GM12864 (cell line): ENCODE measurements at places on chromosomes 11 and 22.

DNA sequence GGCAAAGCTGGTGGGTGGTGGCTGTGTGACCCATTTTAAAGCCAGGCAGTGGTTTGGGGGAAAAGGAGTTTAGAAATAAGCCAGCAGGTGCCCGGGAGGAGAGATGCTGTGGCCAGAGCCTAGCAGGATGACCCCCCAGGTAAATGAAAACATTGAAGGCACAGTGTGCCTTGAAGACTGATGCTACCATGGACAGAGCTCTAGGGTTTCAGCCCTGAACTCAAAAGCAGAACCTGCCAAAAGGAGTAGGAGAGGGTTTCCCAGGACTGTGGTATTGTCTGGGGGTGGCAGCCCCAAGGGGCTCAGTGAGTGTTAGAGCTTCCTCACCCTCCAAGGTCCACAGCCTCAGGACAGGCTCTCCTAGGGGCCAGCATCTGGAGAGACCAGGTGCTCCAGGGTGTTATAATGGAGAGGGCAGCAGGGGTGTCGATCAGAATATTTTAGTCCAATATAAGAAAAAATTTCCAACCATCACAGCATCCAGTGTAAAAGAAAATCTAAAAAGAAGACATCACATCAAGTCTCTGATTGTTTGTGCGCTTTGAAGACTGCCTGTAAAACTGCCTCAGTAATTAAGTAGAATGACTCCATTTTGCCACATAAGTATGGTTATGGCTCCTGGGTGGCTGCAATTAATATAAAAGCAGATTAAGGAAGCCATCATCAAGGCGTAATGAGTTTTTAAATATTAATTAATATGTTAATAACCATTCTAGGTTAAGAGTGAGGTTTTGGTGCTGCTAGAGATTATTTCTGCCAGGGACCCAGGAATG is 88.6 kb upstream of the LMO1 start:
- no peak for DNase-seq

DNA sequence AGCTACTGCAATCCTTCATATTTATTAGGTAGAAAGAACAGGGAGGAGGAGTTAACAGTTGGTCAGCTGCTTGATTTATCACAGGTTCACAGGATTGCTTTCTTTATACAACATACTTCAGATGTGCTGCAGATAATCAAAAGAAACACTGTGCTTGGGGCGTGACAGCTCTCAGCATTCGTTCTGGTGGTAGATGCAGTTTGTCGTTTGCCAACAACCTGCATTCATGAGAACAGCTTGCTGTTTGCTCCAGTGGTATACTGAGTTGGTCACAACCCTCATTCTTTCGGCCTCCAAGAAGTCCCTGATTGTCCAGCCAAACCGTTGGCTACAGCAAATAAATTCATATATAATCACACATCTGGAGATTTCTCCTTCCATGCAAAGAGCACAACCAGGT is 120.5 kb downstream of the ZNF280B start:
- DNase-seq, result no peak

GRCh38 chr11:115916608-115917007 is 412.4 kb upstream of the CADM1 start:
- DNase-seq, result no peak

- DNase-seq, result no peak
Measured at GRCh38 chr22:20392983-20393704, 807 bp upstream of the ZNF74 start.

DNA sequence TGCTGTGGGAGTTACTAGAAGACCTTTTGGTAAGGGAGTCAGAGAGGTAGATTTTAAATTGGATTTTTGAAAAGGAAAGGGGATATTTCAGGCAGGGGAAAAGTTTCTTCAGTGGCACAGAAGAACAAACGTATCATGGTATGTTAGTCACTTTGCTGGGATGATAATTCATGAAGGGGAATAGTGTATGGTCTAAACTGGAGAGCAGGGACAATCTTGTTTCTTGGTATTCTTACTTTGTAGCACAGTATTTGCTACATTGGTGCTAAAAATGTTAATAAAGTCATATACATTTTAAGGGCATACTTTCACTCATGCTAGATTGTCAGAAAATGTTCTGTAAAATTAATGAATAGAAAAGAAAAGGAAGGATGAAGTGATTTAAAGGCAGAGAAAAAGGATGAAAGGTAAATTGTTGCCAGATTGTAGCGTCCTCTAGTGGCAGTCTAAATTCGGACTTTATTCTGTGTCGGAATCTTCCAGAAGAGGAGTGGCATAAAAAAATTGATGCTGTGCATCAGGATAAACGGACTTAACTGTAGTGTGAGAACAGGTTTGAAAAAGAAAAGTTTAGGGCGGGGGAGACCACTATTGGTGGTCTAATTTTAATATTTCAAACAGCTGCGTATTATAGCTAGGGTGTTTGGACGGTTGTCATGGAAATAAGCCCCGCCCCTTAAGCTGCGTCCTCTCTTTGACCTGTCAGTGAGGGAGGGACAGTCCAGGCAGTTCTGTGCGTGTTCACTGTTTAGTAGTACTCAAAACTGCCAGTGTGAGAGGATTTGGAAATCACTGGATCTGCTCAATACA is at the start of gene BCO2:
TSS of gene BCO2 (plus strand) at position 724 of the 810 bp plus-strand sequence. CDS start 90 bp downstream, outside the sequence.
- DNase-seq, result no peak

GRCh38 chr11:103594283-103594682 is 442.2 kb upstream of the DDI1 start:
- no peak for DNase-seq

DNA sequence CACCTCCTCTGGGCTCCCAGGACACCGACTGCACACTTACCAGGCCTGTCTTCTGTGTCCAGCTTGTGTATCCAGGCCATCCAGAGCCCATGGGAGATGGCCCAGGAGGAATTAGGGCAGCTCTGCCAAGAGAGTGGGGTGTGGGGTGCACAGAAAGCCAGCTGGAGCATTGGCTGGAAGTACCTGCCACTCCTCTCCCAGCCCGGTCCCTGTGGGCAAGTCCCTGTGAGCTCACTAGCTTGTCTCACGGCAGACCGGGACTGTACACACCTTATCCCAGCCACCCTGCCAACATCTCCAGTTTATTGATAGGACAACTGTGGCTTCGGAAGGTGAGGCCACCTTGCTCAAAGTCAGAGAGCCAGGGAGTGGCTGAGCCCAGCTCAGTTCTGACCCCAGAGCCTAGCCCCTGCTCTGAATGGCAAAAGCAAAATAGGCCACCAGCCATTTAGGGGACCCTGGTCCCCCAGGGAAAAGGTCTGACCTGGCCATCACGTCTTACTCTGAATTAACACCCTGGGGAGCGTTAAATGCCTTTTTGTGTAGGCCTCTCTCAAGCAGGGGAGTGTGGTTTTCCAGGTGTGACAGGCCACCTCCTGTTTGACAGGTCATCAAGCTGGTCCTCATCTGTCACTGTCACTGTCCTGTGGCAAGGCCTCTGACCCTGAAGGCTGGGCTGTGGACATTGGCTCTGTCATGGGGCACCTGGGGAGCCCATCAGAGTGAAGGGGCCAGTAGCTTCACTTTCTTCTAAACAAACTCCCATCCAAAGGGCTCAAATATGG is 15.1 kb downstream of the UQCR10 start:
- DNase-seq, result no peak

- DNase-seq, result no peak
Measured at GRCh38 chr22:23180893-23181720, 798 bp downstream of the BCR start.

- no peak for DNase-seq
Measured at GRCh38 chr22:30158744-30159500, 78.7 kb downstream of the HORMAD2 start.

GRCh38 chr11:100769617-100770016 is 82.5 kb downstream of the ARHGAP42 start:
- no peak for DNase-seq

DNA sequence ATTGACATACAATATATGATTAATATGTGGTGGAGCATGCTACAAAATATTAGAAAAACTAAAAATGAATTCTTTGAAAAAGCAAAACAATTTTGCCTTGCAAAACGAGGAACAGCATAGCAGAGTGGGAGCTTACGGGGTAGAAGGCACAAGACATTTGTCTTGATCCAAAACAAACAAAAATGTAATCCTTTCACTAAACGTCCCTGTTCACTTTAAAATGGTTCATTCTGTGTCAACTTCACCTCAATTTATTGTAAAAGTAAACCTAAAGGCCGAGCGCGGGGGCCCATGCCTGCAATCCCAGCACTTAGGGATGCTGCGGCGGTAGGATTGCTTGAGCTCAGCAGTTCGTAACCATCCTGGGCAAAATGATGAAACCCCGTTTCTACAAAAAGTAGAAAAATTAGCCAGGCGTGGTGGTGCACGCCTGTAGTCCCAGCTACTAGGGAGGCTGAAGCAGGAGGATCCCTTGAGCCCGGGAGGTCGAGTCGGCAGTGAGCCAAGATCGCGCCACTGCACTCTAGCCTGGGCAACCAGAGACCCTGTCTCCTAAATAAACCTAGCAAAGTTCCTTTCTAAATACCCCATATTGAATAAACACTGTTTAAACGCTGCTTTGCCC is 2.0 kb downstream of the PRDM10 start:
- DNase-seq, result no peak

DNA sequence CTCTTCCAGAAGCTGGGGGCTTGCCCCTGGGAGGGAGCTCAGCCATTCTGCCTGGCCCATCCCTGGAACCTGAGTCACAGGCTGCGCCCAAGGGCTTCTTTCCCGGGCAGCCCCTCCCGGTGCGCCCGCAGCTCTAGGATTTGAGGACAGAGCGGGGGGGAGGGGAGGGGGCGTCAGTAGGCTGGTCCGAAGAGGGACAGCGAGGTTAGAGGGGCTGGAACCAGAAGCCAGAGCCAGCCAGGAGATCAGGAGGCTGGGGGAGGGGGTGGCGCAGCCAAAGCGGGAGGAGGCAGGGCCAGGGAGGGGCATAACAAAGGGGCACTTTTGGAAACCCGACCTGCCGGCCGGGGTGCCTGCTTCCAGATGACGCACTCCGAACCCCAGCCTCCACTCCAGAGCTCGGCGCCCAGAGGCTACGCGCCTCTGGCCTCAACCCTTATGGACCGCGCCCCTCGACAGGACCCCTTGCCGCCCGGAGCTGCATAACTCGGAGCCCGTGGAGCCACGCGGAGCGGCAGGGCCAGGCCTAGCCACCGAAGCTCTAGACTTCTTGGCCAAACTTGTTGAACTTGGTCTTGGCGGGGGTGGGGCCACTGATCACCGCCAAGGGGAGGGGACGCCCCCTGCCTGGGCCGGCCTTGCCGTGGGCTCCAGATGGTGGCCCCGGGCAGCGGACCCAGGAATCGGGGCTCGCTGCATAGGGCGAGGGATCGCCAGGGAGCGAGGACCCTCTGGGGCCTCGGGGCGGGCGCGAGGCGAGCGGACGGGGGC is 744 bp downstream of the PACSIN3 start:
- DNase-seq, result no peak

GRCh38 chr22:22693531-22693884 is 49.1 kb downstream of the GGTLC2 start:
- no peak for DNase-seq

- DNase-seq, result no peak
Measured at GRCh38 chr11:99979042-99979441, 708.0 kb upstream of the ARHGAP42 start.

GRCh38 chr11:72119198-72119597 is 6.7 kb upstream of the ANAPC15 start:
- no peak for DNase-seq

- no peak for DNase-seq
Measured at GRCh38 chr22:38249803-38250642, 22.8 kb downstream of the TMEM184B start.

- DNase-seq, result no peak
Measured at GRCh38 chr22:30187529-30188407, 58.8 kb downstream of the LIF start.

DNA sequence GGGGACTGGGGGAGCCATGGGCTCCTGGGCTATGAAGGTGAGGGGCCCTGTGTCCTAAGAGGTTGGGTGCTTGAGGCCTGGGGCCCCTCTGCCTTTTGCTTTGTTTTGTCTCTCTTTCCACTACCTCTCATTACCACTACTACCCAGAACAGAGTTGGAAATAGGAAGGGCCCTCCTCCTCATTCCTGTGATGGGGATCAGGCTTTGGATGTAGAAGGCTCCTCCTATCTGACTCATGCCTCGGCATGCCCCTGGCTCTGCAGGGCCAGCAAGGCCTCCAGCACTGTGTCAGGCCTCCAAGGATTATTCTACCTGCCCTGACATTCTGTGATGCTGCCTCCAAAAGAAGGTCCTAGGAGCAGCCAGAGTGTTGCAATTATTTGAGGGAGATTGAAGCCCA is 766 bp downstream of the IZUMO1R start:
- DNase-seq, result no peak

DNA sequence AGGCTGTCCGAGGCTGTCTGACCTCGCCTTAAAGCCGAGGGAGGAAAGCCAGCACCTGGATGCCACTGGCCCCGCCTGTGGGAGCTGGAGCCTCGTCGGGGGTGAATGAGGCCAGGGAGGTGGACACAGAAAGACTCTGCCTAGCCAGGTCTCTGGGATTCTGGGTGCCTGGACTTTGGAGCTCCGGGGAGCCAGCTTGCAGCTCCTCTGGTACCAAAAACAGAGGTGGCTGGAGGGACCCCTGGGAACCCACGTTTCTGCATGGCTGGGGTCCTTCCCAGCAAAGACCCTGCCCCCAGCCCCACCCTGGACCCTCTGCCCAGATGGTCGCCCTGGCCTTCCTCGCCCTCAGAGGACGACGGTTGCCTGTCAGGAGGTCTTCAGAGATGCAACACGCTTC is 239.7 kb downstream of the BRD1 start:
- DNase-seq, result no peak

DNA sequence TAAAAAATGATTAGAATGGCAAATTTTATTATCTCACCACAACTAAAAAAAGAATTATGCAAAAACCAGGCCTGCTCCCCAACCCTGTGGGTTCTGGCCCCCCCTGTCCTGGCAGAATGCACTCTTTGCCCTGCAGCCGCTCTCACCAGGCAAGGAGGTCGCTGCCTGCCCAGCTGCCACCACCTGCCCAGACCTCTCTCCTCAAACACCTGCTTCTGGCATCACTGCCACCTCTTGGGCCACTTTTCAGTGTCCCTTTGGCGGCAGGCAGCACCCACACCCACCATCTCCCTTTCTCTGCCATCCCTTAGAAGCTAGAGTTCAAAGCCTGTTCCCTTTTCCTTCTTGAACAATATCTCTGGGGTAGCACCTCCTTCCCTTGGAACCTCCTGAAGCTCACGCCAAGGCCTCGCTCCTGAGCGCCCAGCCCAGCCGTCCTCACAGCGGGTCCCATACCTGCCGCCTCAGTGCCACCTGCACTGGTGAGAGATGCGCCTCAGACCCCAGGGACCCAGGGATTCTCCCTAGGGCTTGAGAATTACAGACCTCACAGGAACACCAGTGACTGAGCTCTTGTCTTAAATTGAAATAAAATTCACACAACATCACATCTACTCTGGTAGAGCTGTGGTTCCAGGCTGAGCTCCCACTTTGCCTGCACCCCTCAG is 44.6 kb downstream of the SGSM3 start:
- no peak for DNase-seq

GRCh38 chr11:124970925-124971324 is 16.9 kb downstream of the CCDC15 start:
- no peak for DNase-seq
